Stimulated activated CD8-positive, alpha-beta memory T cell treated with anti-CD3 and anti-CD28 coated beads, Interleukin-7, amount 100 ng/mL, for 1 hour (primary cell): ENCODE measurements at places on chromosomes 3 and 15.

- no peak for DNase-seq
These were observed 861 bp upstream of the RFT1 start for GRCh38 chr3:53131096-53131495.

DNA sequence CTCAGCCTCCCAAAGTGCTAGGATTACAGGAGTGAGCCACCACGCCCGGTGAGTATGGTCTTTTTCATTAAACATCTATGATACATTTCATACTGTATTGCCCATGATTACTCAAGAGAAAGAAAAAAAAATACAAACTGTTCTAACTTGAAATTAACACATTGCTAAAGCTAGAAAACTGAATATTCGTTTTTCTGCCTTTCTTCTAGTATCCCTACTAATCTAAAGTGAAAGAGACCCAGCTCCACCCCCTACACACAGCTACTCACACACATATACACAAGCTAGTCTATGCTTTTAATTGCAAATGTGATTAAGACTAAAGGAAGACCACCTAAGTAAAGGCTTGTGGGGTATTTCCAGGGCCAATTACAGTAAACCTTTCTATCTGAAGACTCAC, 43.1 kb downstream of the INO80 start:
- no peak for DNase-seq

- DNase-seq = no peak
These were observed 40.3 kb downstream of the WNT5A start for GRCh38 chr3:55446850-55447249.

GRCh38 chr3:122993124-122993978, 34.2 kb downstream of the SEMA5B start:
- DNase-seq = no peak

DNA sequence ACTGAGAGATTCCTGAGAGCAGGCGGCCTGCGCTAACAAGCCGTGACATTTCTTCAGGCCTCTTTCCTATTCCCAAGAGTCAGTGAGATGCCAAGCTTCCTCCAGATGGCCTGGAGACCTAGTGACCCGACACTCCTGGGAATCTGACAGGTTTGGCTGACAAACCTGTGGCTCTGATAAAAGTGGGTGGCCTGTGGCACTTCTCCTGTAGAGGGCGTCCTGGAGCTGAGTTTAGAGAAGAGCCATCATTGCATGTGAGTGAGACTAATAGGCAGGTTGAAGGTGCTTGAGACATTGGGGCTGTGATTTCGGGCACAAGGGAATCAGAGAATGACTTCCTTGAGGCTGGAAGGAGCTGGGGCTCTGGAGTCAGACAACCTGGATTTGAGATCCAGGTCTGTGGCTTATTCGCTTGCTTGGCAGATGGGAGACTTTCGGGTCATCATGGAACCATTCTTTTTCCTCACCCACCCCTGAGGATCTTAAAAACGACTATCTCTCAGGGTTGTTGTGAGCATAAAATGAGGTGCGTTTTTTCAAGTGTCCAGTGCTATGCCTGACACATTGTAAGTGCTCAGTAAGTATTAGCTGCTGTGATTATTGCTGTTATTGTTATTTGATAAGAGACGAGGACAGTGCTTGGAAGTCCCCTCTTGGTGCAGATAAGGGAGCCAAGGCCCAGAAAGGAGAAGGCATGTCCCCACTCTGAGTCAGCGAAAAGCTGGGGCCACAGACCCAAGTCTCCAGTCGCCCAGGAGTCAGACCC, 77.2 kb downstream of the SCN10A start:
- DNase-seq = no peak

GRCh38 chr15:60681353-60681752, 202.4 kb upstream of the ICE2 start:
- no peak for DNase-seq

GRCh38 chr3:64988188-64988587, 300.4 kb upstream of the ADAMTS9 start:
- no peak for DNase-seq

- DNase-seq = no peak
These were observed 3.0 kb downstream of the HEG1 start for GRCh38 chr3:125052624-125053303.

GRCh38 chr3:113254171-113254947, 43.0 kb downstream of the BOC start:
- no peak for DNase-seq

DNA sequence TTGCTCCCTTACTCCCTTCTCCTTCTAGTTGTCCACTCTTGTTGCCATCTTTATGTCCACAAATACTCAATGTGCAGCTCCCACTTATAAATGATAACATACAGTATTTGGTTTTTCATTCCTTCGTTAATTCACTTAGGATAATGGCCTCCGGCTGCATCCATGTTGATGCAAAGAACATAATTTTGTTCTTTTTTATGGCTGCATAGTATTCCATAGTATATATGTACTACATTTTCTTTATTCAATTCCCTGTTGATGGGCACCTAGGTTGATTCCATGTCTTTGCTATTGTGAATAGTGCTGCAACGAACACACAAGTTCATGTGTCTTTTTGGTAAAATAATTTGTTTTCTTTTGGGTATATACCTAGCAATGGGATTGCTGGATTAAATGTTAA, 21.3 kb upstream of the P3H2 start:
- no peak for DNase-seq

GRCh38 chr3:65633018-65633638, 405.6 kb downstream of the MAGI1 start:
- no peak for DNase-seq

DNA sequence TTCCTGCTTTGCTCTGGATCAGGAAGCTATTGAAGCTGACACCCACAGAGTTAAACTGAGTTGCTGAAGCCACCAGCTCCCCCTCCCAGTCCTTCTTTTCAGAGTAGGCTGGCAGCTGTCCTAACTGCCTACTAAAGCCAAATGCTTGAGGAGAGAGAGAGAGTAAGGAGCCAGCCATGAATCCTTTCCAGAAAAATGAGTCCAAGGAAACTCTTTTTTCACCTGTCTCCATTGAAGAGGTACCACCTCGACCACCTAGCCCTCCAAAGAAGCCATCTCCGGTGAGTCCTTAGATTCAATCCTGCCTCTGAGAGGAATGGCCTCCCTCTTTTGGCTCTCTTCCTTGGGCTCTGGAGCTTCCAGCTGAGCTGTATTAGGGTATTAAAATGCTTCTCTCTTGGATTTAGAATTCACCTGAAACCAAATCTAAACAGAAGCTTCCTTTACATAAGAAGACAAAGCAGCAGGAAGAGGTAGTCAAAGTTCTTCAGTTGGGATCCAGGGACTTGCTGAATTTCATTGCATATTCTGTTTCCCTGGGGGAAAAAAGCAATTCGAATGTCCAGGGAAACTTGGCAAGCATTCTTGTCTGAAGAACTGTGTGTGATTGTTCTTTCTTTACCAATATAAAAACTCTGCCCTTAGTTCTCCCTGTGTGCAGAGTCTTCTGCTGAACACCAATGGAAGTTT, at the start of gene SLC15A2:
Gene SLC15A2 (plus strand): TSS at position 101 of the 690 bp plus-strand sequence. CDS start 76 bp downstream, at position 177.
- DNase-seq = no peak

DNA sequence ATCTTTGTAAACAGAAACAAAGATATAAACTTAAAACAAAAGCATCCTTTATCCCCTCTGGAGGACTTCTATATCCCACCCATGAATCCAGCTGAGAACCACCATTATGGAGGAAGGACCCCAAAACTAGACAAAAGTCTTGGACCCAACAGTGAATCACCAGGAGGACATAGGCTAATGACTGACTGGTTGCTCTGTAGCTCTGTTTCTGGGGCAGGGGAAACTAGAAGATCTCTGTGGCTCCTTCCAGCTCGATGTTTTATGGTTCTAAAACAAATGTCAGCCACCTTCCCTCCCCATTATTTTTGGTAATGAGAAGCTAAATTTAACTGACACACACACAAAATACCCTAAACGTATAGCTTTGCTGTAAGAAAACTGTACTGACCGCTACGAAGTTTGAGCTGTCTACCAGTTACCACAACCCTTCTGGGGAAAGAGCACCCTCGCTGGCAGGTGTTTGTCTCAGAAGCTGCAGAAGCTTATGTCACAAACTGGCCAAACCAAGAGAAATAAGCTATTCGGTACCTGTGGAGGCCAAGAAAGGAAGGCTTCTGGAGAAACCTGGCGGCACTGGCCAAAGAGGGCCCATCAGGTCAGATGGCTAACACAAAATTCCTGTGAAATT, 36.4 kb downstream of the MB21D2 start:
- no peak for DNase-seq

DNA sequence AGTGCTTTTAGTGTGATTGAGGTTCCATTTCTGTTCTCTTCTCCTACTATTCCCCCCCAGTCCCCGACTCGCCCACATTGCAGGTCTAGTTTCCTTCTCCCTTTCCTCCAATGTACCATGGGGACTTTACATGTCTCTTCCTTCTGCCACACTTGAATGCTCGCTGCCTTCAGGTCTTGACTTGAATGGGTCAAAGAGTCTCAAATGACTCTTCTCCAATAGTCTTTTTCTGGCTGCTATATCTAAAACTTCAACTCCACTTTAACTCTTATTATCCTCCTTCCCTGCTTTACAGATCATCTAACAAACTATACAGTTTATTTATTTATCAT, 213.9 kb upstream of the SLC2A2 start:
- no peak for DNase-seq

- DNase-seq = no peak
These were observed 40.1 kb downstream of the MCF2L2 start for GRCh38 chr3:183388213-183388895.

DNA sequence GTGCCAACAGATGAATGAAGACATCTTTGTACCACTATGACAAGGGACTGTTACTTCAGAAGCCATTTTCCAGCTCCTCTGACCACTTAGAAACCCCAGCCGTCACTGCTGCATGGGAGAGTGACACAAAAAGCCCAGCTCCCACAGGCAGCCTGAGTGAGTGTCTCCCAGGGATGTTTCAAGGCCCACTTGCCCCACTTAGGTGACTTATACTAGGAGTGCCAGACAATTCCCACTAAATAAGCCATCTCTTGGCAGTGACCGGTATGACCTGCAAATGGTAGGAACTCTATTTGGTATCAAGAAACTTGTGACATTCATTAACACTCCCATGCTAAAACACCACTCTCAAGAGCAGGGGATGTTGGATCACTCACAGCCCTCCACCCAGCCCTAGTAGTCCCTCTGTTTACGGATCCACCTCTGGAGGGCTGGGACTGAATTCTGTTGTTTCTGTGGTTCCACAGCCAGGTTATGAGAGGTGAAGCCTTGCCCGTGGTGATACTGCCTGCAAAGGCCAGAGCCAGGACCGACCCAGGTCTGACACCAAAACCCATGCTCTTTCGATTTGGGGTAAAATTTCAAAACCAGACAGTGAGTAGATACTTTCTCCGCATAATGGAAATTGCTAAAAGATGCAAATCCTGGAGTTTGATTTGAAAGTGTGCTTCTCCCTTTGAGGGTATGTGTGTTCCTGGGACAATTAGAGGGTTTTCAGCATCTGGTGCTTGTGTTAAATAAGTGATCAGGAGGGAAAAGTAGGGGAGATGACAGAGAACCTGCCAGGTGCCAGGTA, 14.5 kb downstream of the RBP1 start:
- no peak for DNase-seq

- DNase-seq = no peak
These were observed 16.0 kb downstream of the ANKRD28 start for GRCh38 chr3:15781637-15782402.

- DNase-seq = no peak
These were observed 10.2 kb downstream of the PLSCR5 start for GRCh38 chr3:146594843-146595482.

DNA sequence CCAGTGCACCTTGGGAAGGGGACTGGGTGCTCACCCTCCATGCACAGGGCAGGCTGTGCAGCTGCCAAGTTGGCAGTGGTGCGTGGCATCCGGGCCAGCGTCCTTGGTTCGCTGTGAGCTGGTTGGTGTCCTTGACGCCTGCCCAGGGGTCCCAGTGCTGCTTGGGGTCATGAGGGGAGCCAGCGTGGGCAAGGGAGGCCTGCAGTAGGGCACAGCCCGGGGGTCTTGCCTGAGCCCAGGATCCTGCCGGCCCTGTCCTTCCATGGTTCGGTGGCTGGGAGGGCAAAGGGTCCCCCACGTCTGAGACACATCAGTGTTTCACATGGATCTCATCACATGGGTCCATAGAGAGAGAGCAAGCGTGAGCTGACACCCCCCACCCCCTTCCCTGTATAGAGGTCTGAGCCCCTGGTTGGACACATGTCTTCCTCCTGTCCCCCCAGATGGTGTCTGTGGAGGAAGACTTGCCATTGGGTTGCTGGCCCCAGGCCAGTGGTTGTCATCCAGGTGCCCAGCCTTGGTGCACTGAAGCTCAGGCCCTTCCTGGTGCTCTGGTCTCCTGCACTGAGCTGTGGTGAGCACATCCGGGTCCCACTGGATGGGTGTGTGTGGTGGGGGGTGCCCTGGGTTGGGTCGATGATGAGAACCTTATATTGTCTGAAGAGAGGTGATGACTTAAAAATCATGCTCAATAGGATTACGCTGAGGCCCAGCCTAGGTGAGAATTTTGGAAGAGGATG, 232.3 kb downstream of the SNRPN start:
- DNase-seq = no peak

DNA sequence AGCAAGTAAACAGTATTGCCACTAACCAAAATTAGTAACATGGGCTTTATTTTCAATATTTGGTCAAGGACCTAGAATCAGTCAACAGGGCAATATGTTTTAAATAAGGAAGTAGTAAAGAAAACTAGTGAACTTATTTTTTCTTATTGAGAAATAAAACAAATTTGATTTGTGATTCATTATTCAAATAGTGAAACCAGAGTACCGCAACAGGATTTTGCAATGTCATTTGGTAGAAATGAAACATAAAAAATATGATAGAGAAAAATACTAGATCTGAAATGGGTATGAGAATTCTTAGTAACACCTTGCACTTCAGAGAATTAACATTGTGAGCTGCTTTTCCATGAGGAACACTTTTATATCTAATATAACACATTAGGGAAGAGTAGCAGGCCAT, 291.8 kb upstream of the GBE1 start:
- DNase-seq = no peak

DNA sequence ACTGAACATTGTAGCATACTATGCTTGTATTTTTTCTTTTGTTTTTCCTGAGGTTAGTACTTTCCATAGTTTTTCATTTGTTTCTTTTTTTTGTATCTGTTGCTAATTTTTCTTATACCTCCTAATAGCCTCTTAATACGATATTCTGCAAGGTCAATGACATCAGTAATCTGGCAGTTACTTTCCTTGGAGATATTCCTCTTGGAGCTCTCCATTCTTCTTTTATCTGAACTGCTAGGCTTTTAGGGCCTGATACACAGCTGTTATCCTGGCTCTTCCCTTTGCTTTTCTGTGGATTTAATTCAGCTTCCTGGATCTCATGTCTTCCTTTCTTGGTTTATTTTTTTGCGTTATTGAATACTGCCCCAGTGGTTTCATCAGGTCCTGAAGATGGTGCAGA, 12.9 kb downstream of the ALPK3 start:
- DNase-seq = no peak

- DNase-seq = peak; percentile 80
These were observed 195.3 kb upstream of the LYSMD4 start for GRCh38 chr15:99928429-99928981.

DNA sequence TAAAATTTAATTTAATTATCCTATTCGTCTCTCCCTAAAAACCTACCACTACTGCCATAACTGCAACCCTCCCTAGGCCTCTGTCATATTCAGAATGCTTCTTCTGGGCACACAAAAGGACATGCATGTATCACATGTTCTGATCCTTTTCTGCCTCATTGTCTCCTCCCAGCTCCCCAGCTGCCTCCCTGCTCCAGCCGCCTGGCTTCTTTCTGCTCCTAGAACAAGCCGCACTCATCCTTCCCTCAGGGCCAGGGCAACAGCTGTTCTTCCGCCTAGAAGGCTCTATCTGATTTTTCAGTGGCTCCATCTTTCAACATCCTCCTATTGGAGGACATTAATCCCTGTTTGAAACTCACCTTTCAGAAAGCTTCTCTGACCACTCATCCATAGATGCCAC, 38.6 kb downstream of the TMED3 start:
- no peak for DNase-seq
